Kidney tubule cell (primary cell): ENCODE measurements at places on chromosomes 16 and 17.
A peak's percentile ranks its signal among the peaks of the same experiment; 100 is the strongest.

GRCh38 chr17:16374146-16374938 is 6.5 kb upstream of the UBB start:
- no peak for DNase-seq

DNA sequence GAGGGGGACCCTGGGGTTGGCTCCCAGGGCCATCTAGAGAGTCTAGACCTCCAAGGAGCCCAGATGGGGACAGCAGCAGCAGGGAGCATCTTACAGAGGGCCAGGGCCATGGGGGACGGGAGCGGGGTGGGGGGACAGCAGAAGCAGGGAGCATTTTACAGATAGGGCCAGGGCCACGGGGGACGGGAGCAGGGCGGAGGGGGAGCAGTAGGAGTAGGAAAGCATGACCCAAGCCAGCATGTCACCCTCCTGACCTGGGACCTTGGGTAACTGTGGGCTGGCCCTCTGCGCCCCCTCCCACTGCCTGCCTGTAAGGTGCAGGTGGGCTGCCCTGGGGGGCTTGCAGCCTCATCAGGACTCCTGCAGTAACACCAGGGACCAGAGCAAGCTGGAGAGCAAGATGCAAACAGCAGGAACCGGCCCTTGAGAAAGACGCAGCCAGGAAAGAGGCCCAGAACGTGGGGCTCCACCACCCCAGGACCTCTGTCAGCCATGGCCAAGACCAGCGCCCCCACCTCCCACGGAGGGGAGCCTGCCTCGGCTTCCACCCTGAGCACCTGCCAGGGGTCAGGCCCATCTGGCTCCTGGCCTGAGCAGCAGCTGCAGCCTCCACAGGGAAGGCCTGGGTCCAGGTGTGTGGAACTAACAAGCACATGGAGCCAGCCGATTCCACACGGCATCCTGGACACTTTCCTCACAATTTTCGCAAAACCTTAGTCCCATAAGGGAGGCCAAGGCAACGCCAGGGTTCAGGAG is 2.4 kb downstream of the ZNF598 start:
- no peak for DNase-seq

DNA sequence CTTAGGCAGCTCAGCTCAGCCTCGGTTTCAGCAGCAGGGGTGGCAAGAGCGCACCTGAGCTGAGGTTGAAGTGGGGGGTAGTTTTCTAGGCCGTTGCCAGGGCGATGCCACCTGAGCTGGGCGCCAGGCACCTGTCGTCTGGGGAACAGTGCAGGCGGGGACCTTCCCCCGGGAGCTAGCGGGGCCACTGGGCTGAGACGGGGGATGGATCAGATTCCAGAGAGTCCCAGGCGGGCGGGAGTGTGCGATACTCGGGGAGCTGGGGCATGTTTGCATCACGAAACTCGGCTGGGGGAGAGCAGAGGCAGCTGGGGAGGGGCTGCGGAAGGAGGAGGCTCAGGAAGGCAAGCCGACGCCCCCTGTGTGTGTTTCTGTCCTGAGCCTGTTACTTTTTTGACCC is 477 bp upstream of the CLDN9 start:
- DNase-seq, result peak; percentile 48

DNA sequence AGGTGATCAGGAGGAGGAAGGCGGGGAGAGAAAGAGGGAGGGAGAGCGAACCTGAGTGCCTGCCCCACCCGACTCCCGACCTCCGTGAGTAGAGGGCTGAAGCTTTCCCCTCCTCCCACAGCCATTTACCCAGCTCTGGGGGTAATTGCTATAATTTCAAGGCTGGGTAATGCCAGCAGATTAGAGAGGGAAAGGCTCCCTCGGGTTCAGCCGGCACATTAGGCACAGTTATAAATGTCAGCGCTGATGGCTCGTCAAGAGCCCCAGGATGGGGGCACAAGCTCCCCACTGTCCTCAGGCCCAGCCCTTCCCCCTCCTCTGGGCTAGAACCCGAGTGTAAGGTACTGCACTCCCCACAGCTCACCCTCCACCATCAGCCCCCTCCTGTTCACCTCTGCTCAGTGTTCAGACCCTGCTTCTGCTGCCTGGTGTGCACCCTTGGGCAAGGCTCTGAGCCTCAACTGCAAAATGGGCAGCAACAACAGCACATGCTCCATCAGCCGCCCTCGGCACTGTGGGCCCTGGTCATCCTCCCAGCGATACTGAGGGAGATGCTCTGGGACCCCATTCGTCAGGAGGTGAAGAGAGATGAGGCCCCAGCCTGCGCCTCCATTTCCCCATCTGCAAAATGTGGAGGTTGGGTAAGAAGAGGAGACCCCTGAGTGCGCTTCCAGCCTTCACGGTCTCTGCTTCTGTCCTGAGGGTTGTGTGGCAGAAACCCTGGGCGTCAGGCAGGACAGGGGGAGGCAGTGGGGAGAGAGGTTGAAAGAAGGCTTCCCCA is 77.2 kb downstream of the NT5M start:
- no peak for DNase-seq

DNA sequence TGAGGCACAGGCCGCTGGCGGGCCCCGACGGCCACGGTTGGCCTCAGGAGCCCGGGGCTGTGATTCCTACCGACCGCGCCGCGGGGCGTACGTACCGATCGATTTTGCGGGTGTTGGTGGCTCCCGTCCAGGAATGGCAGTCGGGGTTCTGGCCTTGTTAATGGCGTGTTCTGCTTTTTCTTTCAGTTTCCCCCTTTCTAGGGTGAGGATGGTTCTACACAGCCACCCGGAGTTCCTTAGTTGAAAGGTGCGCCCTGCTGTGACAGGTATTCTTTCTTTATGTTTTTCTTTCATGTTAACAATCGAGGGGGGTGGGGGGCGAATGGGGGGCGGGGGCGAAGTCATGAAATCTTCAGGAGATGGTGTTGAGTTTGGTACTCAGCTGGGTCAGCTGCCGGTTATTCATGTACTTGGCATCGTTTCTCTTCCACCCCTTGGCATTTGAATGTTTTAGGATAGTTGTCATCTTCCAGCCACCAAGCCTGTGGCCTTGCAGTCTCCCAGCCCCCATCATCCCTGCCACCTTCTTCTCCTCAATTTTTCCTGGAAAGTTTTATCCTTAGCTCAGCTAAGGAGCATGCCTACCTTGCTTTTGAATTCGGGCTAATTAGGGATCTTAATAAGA is 802 bp downstream of the CYLD start:
- peak; percentile 73 for DNase-seq

- no peak for DNase-seq
Observed at GRCh38 chr17:7894866-7895265, 6.3 kb downstream of the CHD3 start.

- DNase-seq, result no peak
Observed at GRCh38 chr16:1744338-1744840, 27.0 kb downstream of the NME3 start.

GRCh38 chr17:76710863-76711611 is at the start of gene MXRA7:
Gene MXRA7 (minus strand): TSS chr17:76710965. CDS start chr17:76710946, 19 bp downstream.
- peak; percentile 77 for DNase-seq

DNA sequence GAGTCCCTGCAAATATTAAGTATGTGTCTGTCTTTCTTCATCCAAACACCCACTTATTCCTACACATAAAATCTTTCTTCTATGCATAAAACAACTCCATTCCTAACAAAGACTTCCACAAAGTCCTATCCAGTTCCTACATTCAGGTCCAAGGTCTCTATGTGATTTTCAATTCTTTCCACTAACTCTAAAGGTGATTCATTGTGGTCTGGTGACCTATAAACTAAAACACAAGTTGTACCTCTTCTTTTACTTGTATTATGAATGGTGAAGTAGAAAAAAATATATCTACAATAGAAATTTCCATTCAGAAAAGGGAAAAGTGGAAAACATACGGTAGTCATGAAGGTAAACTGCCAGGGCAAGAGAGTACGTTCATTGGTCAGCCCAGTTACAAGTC is 56.6 kb downstream of the USP32 start:
- DNase-seq, result no peak

GRCh38 chr16:83803811-83804210 is 4.0 kb upstream of the HSBP1 start:
- no peak for DNase-seq

- no peak for DNase-seq
Observed at GRCh38 chr17:59310263-59310920, 21.1 kb upstream of the YPEL2 start.
